ENCODE measurements at places on chromosomes 12 and 14.

- DNase-seq, result peak; percentile 98
Observed at GRCh38 chr12:107091989-107092641, 1.2 kb downstream of the CRY1 start.

GRCh38 chr12:124365726-124366430 is 71.0 kb downstream of the RFLNA start:
- DNase-seq, result no peak

DNA sequence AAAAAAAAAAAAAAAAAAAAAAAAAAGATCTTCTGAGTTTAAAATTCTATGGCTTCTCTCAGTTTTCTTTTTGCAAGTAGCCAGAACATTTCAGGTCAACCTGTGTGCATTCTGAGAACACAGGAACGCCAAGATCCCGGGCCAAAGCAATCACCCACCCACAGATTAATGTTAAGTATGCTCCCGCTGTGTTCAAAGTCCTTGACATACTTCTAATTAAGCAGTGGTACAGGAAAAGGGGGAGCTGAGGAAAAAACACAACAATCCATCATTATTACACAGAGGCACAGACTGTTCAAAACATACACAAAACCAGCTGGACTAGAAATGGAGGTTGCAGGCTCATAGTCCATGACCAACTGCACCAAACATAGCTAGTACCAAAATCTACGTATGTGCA is 2.8 kb downstream of the FBXO21 start:
- DNase-seq, result no peak

- DNase-seq, result no peak
Observed at GRCh38 chr12:131592972-131593371, 117.9 kb upstream of the SFSWAP start.

DNA sequence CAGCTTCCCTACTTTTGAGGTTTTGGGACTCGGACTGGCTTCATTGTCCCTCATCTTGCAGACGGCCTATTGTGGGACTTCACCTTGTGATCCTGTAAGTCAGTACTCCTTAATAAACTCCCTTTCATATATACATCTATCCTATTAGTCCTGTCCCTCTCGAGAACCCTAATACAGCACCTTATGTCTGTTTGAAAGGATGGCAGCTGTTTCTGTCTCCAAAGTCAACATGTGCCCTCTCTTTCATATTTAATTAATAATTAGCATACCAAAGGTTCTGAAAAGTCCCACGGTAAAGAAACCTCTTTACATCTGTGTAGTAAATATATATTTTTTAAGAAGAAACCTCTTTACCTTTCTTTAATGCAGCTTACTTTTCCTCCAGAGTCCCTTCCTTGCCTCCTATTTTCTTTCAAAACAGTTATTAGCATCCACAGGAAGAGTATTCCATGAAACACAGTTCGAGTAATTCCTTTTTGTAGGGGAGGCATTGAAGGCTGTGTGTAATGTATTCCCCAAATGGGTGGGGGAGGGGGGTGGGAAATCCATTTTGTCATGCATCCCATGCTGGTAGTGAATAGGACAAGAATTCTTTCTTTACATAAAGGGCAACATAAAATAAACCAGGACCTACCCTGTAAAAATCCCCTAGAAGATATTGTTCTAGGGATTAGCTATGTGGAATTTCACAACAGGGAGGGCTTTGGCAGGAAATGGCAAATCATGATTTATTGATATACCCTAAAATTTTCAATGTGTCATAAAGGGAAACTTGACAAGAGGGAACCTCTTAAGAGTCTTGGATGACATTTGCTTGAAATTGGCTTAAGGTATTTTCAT is 241.5 kb downstream of the SUDS3 start:
- no peak for DNase-seq

GRCh38 chr14:102492531-102492910 is 17.1 kb downstream of the ANKRD9 start:
- DNase-seq, result no peak

DNA sequence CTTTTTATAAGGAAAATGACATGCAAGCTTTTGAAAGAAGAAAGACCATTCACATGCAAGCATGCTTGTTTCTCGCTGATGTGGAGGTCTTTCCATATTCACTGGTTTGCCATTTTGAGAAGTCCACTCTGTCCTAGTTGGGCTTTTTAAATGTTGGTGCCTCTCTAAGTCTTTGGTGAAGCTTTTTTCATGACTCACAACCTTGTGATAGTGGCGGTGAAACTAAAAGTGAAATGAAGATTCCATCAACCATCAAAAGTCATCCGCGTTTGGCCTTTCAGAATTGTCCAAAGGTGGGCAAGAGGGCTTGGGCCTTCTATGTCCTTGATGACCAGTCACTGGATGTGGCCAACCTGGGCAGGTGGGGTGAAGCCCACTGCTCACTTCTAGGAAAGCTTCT is 4.3 kb downstream of the LRRC74A start:
- no peak for DNase-seq

DNA sequence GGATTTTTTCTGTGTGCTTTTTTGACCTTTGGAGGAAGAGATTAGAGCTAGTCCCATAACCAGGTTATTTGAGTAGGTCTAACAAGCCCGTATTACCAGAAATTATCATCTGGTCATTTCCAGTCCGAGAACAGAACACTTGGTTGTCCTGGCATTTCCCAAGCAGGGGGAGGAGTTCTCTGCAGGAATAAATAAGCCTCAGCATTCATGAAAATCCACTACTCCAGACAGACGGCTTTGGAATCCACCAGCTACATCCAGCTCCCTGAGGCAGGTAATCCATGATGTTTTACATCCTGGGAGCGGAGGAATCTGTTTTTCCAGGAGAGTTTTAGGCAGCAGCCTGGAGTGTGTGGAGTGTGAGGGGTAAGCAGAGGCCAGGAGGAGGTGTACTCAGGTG is at the start of gene SERPINA3:
SERPINA3 (plus strand) TSS at position 218 of the 400 bp plus-strand sequence. CDS start 2,051 bp downstream, outside the sequence.
- DNase-seq, result peak; percentile 76

DNA sequence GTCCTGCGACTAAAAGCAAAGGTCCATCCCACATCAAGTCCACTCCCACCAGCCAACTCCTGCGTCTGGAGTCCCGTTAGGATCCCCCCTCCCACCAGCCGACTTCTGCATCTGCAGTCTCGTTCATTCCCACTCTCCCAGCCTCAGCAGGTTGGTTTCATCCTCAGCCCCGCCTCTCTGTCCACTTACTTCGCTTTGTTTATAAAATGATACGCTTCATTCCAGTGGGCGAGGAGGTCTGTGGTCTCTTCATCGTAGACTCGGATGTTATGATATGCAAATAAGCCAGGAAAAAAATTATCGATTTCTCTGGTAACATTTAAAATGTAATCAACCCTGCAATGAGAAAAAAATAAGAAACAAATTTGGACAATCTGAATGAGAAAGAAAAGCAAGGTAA is 56.8 kb downstream of the SSH1 start:
- peak; percentile 42 for DNase-seq

DNA sequence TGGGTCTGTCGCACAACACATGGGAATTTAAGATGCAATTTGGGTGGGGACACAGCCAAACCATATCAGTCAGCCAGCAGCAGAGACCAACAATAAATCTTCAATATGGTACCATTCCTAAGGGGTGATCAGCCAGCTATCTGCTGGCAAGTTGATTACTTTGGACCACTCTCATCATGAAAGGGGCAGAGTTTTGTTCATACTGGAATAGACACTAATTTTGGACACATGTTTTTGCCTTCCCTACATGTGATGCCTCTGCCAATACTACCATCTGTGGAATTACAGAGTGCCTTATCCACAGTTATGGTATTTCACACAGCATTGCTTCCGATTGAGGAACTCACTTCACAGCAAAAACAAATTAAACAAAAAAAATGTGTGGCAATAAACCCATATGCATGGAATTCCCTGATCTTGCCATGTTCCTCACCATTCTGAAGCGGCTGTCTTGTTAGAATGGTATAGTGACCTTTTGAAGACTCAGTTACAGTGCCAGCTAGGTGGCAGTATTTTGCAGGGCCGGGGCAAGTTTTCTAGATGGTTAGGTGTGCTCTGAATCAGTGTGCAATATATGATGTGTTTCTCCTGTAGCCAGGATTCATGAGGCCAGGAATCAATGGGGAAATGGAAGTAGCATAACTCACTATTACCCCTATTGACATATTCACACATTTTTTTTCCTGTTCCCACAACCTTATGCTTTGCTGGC is 179.0 kb upstream of the IGF1 start:
- DNase-seq, result no peak

DNA sequence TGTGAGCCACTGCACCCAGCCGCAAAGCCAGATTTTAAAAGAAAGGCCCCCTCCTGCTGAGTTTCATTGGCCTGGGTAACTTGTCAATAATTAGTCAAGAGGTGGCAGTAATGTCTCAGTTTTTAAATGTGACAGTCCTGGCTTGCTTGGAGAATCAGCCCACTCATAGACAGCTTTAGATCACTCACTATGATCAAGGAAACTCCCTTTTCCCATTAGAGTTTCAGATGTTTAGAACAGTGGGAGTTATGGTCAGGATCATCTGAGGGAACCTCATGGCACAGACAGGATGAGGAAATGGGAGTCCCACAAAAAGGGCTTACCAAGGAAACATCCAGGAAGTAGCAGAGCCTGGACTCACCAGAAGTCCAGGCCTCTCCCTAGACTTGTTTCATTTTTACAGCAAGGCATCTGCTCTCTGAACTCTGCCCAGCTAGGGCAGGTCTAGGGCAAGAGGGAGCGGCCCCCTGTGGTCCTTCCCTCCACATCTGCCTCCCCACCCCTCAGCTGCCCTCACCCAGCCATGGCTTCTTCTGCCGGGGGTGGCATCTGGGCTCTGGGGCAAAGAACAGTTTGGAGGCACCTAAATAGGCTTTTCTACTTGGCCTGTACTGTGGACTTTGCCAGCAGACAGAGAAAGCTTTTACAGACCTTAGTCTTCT is 11.2 kb downstream of the BCL2L14 start:
- peak; percentile 72 for DNase-seq

DNA sequence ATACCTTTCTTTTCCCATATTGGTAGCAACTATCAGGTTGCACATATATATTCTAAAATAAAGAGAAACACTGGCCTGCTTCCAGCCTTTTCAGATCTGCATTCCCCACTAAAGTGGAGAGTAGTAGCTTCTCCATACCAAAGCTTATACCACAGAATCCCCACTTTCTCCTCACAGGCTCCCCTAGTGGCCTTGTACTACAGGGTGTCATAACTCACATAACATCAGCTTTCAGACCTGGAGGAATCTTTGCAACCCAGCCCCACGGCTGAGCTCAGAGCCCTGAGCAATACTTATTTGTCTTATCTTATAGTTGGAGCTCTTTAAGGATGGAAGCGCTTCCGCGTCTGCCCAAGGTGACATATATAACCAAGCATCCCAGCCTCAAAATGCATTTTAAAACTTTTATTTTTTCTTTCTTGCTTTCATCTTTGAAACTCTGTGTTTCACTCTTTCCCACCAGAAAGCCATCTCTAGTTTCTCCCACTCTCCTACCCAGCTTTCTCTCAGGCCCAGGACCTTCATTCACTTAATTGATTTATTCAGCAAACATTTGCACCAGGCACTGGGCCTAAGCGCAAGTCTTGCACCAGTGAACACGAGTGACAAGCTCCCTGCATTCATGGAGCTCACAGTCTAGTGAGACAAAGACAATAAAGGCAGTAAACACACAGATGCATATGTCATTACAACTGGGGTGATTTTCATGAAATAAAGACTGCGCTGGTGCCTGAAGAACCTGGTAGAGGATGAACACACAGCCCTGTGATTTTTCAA is 254.7 kb downstream of the IPO8 start:
- DNase-seq, result peak; percentile 72

- peak; percentile 15 for DNase-seq
Observed at GRCh38 chr12:131116468-131117117, 162.9 kb downstream of the ADGRD1 start.

- no peak for DNase-seq
Observed at GRCh38 chr12:127294651-127295210, 972.2 kb upstream of the TMEM132C start.
